T-cell (primary cell): ENCODE measurements at places on chromosomes 11 and 22. TPM values are rescaled to one million over a fixed set of nuclear protein-coding genes. Genes with fewer than 3 reads are reported as not detected.

DNA sequence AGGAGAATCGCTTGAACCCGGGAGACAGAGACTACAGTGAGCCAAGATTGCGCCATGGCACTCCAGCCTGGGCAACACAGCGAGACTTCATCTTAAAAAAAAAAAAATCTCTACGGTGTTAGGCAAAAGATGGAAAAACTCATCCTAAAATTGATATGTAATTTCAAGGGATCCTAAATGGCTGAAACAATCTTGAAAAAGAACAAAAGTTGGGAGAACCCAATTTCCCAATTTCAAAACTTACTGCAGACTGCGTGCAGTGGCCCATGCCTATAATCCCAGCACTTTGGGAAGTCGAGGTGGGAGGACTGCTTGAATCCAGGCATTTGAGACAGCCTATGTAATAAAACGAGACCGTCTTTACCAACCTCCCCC lies 31.7 kb upstream of the TOP3B start:
- no peak overlapping the region for H3K27ac ChIP-seq
- no peaks in the 10 kb centered on the region for H3K4me1 ChIP-seq
- H3K4me3 ChIP-seq, result no peak overlapping the region
- H3K27me3 ChIP-seq, result peaks cover 7% of the 10 kb centered on the region
- H3K36me3 ChIP-seq, result no peaks in the 10 kb centered on the region

DNA sequence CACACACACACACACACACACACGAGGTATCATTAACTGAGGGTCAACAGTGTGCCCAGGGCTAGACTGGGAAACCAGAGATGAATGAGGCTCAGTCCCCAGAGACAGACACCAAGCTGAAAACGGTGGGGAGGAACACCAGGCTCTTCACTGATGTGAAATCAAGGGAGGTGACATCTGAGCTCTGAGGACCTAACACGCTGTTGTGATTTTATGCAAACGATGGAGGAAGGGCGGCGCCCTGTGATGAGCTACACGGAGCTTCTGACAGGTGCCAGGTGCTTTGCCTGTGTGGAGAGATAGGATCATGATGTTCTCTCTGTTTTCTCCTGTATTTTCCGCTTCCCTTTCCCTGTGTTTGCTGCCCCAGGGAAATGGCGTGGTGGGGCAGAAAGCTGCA lies 6.5 kb upstream of the CYB5R3 start:
- H3K4me3 ChIP-seq, result no peak overlapping the region
- no peaks in the 10 kb centered on the region for H3K36me3 ChIP-seq
- no peaks in the 10 kb centered on the region for H3K27me3 ChIP-seq
- DNase-seq, result no peak
- H3K4me1 ChIP-seq, result no peaks in the 10 kb centered on the region

DNA sequence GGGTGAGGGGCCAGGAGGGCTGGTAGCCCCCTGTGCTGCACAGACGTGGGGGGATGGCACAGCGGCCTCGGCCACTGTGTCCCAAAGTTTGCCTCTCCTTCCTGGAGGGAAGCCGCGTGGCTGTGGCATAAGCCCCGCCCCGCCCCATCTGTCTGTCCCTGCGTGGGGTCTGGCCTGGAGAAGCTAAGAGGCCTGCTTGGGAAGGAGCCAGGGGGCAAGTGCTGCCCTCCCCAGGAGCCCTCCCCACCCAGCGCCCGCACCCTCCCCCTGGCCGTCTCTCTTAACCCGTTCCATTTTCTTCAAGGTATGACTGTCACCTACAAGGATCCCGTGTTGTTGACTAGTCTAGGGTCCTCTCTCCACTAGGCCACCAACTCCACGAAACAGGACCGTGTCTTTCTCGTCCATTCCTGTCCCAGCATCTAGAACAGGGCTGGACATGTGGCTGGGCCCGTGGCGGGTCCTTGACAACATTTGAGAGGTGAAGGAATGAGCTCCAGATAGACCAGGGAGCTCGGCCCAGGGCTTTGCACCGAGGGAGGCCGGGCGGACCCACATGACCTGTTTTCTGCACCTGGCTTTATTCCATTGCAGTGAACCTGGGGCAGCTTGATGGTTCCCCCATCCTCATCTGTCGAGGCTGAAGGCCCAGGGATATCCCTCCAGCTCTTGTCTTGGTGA lies 428.0 kb downstream of the TBC1D22A start:
- H3K36me3 ChIP-seq, result no peaks in the 10 kb centered on the region
- no peak overlapping the region for H3K4me3 ChIP-seq
- no peak overlapping the region for H3K27ac ChIP-seq
- no peak for DNase-seq
- H3K27me3 ChIP-seq, result no peaks in the 10 kb centered on the region

DNA sequence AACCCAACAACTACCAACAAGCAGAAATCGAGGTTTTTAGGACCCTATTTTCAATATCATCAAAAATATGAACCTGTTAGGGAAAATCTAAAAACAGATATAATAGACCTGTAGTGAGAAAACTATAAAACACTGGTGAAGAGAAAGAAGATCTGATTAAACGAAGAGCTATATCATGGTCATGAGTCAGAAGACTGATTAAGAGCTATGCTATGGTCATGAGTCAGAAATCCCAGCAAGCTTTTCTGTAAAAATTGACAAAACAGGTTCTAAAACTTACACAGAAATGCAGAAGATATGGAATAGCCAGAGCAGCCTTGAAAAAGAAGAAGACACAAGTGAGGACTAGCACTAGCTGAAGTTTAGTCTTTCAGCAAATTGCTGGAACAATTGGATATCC lies 345.0 kb downstream of the TBC1D22A start:
- no peak for DNase-seq
- H3K4me3 ChIP-seq, result no peak overlapping the region
- no peaks in the 10 kb centered on the region for H3K4me1 ChIP-seq
- H3K27ac ChIP-seq, result no peak overlapping the region

DNA sequence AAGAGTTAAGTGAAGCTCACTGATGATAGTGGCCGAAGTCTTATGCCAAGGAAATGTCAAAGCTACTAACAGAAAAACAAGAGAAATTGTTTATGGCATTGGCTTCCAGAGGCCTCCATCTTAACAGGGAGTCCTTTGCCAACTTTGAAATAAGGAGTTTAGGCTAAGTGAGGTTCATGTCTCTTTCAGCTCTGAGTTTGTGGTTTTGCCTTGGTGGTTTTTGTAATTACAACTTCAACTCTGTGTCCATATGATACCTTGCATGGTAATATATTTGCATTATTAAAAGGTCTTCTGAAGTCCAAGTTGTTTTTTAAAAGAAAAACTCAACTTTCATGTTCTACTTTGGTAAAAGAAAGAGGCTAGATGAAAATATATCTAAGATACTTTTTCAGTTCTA lies 31.4 kb upstream of the ANO5 start:
- no peak overlapping the region for H3K27ac ChIP-seq
- DNase-seq, result no peak
- H3K36me3 ChIP-seq, result no peaks in the 10 kb centered on the region
- H3K4me1 ChIP-seq, result no peaks in the 10 kb centered on the region

DNA sequence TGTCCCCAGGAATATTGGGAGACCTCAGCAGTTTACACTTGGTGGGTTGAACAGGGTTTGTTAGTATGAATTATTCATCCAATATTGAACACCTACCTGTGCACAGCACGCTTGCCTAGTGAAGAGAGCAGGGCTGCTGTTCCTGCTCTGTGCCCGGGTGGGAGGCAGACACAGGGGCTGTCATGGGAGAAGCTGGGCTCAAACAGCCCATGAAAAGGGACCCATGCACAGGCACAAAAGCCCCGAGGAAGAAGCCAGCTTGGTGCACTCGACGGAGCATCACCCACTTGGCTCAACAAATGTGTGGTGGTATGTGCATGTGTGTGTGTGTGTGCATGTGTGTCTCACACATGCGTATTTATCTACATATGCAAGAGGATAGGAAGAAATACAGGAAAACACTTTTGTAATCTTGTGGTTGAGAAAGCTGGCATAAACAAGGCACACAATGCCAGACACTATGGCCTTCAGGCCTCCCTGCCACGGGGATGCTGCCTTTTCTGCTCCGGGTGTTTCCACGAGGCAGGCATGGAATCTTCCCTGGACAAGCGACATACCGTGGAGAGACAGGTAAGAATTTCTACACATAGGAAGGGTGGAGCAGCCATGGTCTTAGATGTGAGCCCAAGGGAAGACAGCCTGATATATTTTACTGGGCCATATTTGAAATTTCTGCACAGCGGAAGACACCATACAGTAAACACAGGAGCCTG lies 5.0 kb upstream of the APOBEC3A start:
- H3K27me3 ChIP-seq, result peaks cover 44% of the 10 kb centered on the region
- no peaks in the 10 kb centered on the region for H3K4me1 ChIP-seq
- H3K4me3 ChIP-seq, result no peak overlapping the region
- no peaks in the 10 kb centered on the region for H3K36me3 ChIP-seq
- no peak overlapping the region for H3K27ac ChIP-seq

DNA sequence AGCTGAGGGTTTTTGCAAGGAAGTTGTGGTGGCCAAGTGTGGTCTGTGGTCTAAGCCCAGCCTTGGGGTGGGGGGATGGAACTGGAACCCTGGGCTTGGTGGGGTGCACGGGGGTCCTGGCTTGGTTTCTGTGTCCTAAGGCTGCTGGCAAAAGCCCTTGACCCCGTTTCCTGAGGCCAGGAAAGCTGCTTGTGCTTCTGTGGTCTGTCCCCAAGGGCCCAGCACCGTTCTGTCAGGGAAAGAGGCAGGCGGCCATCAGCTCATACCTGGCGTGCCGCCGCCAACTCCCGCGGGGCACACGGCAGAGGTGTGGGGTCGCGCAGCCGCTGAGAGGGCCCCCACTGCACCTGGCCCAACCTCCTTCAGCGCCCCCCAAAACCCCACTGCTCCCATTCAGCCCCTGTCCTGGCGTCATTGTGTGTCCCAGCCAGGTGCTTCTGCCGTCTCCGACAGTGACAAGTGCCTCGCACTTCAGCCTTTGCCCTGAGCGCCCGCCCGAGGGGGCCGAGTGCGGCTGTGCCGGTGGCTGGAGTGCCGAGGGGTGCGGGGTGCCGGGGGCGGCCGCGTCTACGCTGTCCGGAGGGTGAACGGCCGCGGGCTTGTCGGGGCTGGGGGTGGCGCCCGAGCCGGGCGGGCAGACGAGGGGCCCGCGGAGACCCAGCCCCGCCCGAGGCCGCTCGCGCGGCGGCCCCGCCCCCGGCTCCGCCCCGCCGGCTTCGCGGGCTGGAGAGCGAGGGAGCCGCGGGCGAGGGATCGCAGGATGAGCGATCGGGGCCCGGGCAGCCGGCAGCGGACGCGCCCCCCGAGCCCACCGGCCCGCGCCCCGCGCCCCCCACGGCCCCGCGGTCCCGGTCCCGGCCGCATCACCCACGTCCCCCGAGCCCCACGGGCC lies at the start of gene CNIH2:
TSS of gene CNIH2 (plus strand) at position 705 of the 892 bp plus-strand sequence. CDS start 282 bp downstream, outside the sequence.
- H3K4me1 ChIP-seq, result peaks cover 56% of the 10 kb centered on the region
- H3K27me3 ChIP-seq, result no peaks in the 10 kb centered on the region
- peaks cover 29% of the 10 kb centered on the region for H3K36me3 ChIP-seq
- peak within 1 kb of the TSS; percentile 34 for H3K27ac ChIP-seq

- no peaks in the 10 kb centered on the region for H3K36me3 ChIP-seq
- no peak overlapping the region for H3K4me3 ChIP-seq
- H3K27ac ChIP-seq, result no peak overlapping the region
- H3K4me1 ChIP-seq, result no peaks in the 10 kb centered on the region
Measured at GRCh38 chr11:95358511-95359340, 127.7 kb upstream of the SESN3 start.

- no peaks in the 10 kb centered on the region for H3K36me3 ChIP-seq
- no peaks in the 10 kb centered on the region for H3K27me3 ChIP-seq
- H3K4me1 ChIP-seq, result no peaks in the 10 kb centered on the region
- DNase-seq, result no peak
- H3K27ac ChIP-seq, result no peak overlapping the region
Measured at GRCh38 chr11:10918698-10919097, 60.8 kb upstream of the ZBED5 start.

GRCh38 chr11:96894587-96894986 lies 504.8 kb downstream of the JRKL start:
- no peak overlapping the region for H3K4me3 ChIP-seq
- H3K27me3 ChIP-seq, result no peaks in the 10 kb centered on the region
- H3K27ac ChIP-seq, result no peak overlapping the region
- DNase-seq, result no peak
- H3K4me1 ChIP-seq, result no peaks in the 10 kb centered on the region

DNA sequence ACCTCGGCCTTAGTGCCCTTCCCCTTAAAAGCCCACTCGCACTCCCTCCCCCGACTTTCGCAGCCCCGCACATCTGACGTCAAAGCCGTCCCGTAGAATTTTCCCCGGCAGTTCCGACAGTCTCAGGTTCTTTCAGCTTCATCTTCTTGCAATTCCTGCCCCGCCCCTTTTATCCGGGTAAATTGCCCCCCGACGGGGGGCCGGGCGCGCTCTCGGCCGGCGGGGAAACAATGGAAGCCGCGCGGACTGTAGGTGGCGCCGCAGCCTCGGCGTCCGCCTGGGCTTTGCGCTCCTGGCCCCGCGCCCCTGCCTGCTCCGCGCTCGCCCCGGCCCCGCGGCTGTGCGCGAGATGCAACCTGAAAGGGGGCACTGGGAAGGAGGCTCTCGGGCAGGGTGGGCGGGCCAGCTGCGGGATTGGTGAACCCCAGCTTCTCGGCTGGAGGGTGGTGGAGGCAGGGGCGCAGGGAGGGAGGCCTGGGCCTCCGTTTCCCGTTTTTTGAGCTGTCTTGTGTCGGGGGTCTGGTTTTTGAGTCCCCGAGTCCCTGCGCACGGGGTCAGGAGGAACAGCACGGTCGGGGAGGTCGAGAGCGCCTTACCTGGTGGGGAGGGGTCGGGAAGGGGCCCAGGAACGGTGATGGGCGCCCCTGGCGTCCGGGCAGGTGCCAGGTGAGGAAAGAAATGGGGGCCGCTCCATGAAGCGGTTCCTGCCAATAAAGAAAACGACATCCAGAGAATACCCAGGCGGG lies 859 bp upstream of the FGF19 start:
- no peak for DNase-seq
- peak overlapping the region; percentile 23 for H3K4me3 ChIP-seq
- no peaks in the 10 kb centered on the region for H3K36me3 ChIP-seq
- peaks cover 13% of the 10 kb centered on the region for H3K27me3 ChIP-seq

- DNase-seq, result no peak
- H3K36me3 ChIP-seq, result no peaks in the 10 kb centered on the region
- H3K4me3 ChIP-seq, result no peak overlapping the region
- no peaks in the 10 kb centered on the region for H3K4me1 ChIP-seq
- H3K27ac ChIP-seq, result no peak overlapping the region
Measured at GRCh38 chr22:20176421-20177085, 25.7 kb upstream of the CCDC188 start.

- no peak overlapping the region for H3K4me3 ChIP-seq
- H3K4me1 ChIP-seq, result no peaks in the 10 kb centered on the region
- peaks cover 3% of the 10 kb centered on the region for H3K27me3 ChIP-seq
- no peak overlapping the region for H3K27ac ChIP-seq
- no peak for DNase-seq
Measured at GRCh38 chr11:74687237-74688023, 43.8 kb downstream of the CHRDL2 start.

GRCh38 chr11:118703563-118704106 lies 24.2 kb upstream of the TREH start:
- no peak overlapping the region for H3K4me3 ChIP-seq
- H3K36me3 ChIP-seq, result no peaks in the 10 kb centered on the region
- peaks cover 22% of the 10 kb centered on the region for H3K4me1 ChIP-seq
- no peaks in the 10 kb centered on the region for H3K27me3 ChIP-seq
- H3K27ac ChIP-seq, result peak overlapping the region; percentile 33
- no peak for DNase-seq

Gene A4GALT
- not detected for total RNA-seq

Gene UVRAG
- 32.3 TPM for total RNA-seq
